ENCODE measurements at places on chromosomes 12 and 14. TPM values are rescaled to one million over a fixed set of nuclear protein-coding genes. Genes with fewer than 3 reads are reported as not detected.

WSCD2 gene
- total RNA-seq = not detected

DNA sequence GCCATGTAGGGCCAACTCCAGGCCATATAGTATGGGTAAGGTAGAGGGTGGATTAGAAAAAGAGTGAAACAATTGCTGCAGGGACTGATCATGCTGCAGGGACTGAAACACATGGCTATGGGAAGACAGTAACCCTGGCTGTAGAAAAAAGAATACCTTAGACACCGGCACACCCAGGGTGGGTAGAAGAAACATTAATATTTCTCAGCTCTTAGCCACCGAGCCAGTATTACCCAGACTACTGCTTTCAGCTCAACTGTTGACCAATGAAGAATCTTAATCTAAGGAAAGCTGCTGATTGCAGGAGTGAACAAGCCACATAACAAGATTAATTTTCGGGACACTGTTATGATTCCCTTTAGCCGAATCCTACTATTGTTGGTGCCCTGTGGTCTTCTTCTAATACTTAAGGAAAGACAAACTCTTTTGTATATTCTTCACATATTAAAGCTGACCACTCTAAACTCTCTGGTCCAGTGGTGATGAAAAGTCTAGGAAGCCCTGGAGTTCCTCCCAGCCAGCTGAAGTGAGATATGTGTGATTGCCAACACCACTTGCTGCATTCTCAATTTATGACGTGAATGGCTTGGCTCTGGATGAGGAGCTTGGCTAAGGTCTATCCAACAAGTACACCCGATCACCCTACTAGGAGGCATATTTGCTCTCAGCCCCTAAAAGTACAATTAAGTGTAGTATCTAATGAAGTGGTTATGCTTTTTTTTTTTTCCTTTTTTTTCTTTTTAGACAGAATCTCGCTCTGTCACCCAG lies 69.2 kb downstream of the NOVA1 start:
- no peak for DNase-seq

CPM gene
- 0.43 TPM for total RNA-seq

DNA sequence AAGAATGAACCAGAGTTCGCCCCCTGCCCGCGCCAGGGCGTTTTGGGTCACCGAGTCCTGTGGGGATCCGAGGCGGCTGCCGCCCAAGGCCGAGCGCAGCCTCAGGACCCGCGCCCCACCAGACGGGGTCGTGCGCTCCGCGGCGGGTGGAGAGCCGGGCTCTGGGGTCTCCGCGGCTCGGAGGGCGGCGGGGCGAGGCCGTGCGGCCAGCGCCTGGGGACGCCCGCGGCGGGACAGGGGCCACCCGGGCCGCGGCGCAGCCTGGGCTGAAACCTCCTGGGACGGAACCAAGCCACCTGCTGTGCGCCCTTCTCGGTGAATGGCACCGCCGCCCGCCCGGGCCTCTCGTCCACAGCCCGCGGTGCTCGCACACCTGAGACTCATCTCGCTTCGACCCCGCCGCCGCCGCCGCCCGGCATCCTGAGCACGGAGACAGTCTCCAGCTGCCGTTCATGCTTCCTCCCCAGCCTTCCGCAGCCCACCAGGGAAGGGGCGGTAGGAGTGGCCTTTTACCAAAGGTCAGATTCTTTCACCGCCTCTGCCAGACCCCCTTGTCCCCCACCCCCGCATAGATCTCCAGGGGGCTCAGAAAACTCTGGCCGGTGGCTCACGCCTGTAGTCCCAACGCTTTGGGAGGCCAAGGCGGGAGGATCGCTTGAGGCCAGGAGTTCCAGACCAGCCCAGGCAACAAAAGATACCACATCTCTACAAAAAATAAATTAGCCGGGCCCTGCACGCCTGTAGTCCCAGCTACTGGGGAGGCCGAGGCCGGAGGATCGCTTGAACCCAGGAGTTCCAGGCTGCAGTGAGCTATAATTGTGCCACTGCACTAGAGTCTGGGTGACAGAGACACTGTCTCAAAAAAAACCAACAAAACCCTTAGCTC lies 901 bp downstream of the B3GNT4 start:
- DNase-seq = no peak

DNA sequence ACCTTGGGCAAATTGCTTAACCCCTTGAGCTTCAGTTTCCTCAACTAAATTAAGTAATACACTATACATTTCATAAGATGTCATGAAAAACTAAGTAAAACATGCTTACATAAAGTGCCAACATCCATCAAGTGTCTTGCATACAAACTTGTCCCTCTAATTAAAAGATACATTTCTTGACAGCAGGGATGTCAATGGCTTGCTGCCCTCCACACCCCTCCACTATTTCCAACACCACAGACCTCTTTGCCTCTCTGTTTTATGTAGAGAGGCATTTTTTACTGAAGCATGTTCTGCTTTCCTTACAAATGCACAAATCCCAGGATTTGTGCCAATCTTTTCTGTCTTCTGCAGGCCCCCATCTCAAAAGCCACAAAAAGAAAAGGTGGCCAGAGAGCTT lies 89.0 kb upstream of the HOXC13 start:
- DNase-seq = no peak

DNA sequence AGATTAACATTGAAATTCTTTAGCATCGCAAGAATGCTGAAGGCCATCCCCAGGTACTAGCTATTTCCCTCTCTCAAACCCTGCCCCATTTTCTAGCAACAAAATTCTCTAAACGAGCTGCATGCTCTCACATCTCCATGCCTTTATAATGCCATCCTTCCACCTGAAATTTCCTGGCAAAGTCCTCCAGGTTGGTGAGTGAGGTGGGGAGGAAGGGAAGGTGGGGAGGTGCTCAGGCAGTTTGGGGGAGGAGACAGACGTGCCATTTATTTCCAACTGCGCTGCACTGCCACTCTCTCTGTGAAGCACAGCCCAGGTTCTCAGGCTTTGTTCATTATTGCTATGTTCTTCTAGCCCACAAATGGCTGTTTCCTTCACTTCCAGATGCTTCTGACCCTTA lies 208.4 kb downstream of the PAWR start:
- no peak for DNase-seq

- DNase-seq = no peak
These were observed 34.2 kb downstream of the ZC3H14 start for GRCh38 chr14:88597038-88597437.

DNA sequence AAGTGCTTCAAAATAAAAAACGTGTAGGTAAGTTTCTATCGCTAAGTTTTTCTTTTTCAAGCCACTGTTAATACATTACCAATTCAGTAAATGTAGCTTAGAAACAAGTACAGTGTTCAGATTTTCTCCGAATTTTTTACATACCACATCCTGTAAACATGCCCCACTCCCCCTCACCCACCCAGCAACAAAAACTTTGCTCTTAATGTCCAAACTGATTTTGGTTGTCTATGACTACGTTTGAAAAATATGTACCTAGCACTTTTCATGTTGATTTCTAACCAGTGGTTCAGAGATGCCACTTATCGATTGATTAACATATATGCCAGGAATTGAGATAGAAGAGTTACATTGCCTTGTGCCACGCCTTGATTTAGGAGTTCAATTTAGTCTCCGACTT lies 663 bp upstream of the LIN7A start:
- no peak for DNase-seq

GRCh38 chr14:88929656-88930436 lies 105.4 kb downstream of the TTC8 start:
- no peak for DNase-seq

DNA sequence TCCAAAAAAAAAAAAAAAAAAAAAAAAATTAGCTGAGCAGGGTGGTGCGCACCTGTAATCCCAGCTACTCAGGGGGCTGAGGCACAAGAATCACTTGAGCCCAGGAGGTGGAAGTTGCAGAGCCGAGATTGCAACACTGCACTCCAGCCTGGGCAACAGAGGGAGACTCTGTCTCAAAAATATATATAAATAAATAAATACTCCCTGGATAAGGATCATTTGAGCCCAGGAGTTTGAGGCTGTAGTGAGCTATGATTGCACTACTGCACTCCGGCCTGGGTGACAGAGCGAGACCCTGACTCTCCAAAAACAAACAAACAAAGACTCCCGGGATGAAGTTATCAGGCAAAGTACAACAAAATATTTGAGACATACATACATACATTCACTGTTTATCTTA lies 3.3 kb upstream of the NAA25 start:
- no peak for DNase-seq

DNA sequence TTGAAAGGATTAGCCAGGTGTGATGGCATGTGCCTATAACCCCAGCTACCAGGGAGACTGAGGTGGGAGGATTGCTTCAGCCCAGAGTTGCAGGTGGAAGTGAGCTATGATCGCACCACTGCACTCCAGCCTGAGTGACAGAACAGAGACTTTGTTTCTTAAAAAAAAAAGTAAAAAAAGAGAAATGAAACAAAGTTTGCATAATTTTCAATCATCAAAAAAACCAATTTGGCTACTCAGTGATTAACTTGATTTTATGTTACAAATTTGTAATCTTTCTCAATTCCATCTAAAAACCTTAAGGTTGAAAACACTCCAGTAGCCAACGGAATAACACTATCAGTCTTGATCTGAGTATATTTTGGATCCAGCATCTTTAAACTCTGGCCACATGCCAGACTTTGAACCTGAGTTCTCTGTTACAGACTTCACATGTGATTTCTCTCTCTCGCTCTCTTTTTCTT lies 12.6 kb upstream of the DENND5B start:
- no peak for DNase-seq

FBLN5 gene
- total RNA-seq = 29.6 TPM

DNA sequence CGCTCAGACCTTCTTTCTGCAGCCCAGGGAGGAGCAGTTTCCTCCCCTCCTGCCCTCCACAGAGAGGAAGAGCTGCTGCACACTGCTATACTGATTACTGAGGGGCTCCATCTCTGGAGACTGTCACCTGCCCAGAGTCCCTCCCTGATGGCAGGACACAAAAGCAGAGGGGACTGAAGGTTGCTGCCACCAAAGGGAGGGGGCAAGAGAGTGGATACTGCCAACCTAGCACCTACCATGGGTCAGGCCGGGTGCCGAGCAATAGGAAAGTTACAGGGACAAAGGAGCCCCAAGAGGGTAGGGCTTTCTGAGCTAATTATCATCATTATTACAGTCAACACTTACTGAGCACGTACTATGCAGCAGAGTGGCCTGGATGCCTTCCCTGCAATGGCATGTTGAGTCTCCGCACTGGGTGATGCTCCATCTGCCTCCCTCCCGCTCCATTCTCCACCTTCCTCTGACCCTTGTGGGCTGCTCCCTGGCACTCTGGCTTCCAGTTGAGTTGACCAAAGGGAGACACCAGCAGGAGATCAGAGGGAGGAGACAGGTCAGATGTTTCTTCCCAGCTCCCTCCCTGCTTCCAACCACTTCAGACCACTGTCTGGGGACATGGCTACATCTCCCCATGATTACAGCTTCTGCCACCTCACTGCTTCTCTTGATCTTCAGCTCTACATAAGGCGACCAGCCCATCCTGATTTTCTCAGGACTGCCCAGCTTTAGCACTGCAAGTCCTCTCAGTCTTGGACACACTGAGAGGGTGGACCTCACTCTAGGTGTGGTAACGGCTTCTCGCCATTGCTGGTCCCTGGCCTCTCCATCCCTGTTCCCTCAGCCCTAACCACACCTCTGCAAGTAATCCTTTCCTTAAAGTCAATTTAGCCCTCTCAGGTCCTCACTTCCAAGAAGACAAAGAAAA lies 2.6 kb upstream of the KRT79 start:
- DNase-seq = no peak

GRCh38 chr14:64465191-64465822 lies at the start of gene AKAP5:
Gene AKAP5, plus strand, starts transcription at chr14:64465499. Its CDS starts 2,896 bp downstream, at chr14:64468395.
- DNase-seq = peak; percentile 57

DNA sequence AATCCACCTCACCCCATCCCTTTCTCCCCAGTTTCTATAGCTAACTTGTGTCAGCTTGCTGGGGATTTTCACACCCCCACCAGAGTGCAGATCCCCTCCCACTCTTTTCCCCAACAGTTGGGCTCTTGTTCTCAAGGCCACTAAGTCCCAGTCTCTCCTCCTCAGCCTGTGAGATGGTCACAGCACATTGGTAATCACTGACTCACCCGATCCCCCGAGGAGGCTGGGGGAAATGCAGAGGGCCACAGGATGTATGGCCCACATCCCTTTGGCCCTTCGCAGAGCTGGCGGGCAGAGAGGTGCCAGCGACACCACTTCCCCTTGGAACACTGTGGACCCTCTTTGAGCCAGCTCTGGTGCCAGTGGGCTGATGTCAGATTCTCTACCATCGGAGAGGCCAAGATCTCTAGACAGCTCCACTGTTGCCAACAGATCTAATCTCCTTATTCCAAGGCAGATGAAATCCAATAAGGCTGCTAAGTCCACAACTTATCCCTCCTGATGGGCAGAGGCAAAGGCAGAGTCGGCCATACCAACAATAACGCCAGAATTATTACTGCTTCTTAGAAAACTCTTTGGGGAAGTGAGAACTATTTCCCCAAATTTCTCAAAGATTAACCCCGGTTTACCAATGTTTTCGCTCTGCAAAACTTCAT lies 1.6 kb downstream of the FMNL3 start:
- peak; percentile 89 for DNase-seq

STRAP gene
- total RNA-seq = 173 TPM

CRIP1 gene
- total RNA-seq = not detected

- no peak for DNase-seq
These were observed 492.7 kb upstream of the MGAT4C start for GRCh38 chr12:86748894-86749293.

DNA sequence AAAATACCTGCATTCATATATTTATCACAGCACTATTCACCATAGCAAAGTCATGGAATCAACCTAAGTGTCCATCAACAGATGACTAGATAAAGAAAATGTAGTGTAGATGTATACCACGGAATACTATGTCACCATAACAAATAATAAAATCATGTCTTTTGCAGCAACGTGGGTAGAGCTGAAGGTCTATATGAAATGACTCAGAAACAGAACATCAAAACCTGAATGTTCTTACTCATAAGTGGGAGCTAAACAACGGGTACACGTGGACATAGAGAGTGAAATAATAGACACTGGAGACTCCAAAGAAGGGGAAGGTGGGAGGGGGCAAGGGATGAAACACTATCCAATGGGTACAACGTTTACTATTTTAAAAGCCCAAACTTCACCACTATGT lies 37.9 kb downstream of the SLC38A1 start:
- no peak for DNase-seq

CCDC38 gene
- total RNA-seq = 0.04 TPM

- no peak for DNase-seq
These were observed 7.4 kb downstream of the UBE2N start for GRCh38 chr12:93434256-93434865.

PLXNC1 gene
- total RNA-seq = 0.05 TPM
